ENCODE measurements at places on chromosomes 7 and 10. TPM values are rescaled to one million over a fixed set of nuclear protein-coding genes. Genes with fewer than 3 reads are reported as not detected.

The PNLIP gene
- not detected for total RNA-seq

The SERPINE1 gene
- 27.2 TPM for total RNA-seq

The SUPV3L1 gene
- total RNA-seq, result 30.0 TPM

The ZNF722 gene
- not detected for total RNA-seq

The NPY4R2 gene
- total RNA-seq, result not detected

The PDE1C gene
- 220 TPM for total RNA-seq

The ECD gene
- total RNA-seq, result 17.0 TPM

The SH2D4B gene
- not detected for total RNA-seq

The HOXA11 gene
- total RNA-seq, result not detected

DNA sequence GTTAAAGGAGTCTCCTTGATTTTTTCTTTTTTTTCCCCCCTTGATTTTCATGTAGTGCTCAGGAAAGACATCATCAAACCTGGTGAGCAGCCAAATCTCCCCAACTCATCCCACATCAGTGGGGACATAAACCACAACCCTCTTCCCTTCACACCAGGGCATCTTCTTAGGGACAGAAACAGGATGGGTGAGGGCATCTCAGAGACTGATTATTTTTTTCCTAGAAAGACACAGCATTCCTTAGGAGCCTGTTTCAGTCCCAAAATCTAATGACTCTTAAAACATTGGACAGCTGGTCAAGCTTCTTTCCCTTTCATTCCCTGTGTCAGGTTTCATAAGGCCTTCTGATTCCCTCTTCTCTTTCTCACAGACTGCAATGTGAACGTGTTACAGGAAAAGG lies 31.5 kb upstream of the GSAP start:
- DNase-seq, result no peak

GRCh38 chr7:26052706-26053105 lies 99.3 kb upstream of the NFE2L3 start:
- no peak for DNase-seq

DNA sequence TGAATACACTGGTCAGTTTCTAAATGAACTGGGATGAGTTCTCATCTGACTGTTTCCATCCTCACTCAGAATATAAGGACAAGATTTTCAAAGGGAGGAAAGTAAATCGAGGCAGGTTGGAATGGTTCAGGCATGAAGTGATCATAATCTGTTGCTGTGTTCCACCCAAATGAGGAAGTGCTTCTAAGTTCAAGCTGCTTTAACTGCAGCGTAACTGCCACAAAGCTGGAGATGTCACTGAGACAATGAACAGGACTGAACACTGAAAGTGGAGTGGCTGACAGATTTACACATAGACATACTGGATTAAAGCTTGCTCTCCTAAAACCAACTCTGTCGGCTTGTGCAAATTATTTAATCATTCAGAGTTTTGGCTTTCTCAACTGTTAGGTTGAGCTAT lies 66.6 kb downstream of the GPR37 start:
- DNase-seq, result no peak

GRCh38 chr7:7799138-7799537 lies 80.7 kb upstream of the RPA3 start:
- DNase-seq, result no peak

DNA sequence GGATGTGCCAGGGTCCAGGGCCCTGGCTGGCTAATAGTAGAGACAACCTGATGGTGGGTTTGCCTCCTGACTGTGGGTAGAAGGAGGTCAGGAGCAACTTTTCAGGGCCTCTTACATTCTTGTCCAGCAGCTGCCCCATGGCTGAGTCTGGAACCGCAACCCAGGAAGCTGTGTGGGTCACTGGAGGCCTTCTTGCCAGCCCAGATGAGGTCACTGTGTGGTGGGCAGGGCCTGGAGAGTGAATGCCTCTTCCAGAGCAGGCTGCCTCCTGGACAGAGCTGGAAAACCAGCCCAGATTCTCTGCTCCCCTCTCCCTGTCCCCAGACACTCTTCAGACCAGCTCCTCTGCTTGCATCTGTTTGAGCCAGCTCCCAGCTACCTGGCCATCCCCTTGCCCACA lies 43.5 kb upstream of the LEP start:
- no peak for DNase-seq

- no peak for DNase-seq
These were observed 819 bp downstream of the HYCC1 start for GRCh38 chr7:23012908-23013714.

- DNase-seq, result no peak
These were observed 155.5 kb upstream of the IGFBP3 start for GRCh38 chr7:46076527-46076926.

DNA sequence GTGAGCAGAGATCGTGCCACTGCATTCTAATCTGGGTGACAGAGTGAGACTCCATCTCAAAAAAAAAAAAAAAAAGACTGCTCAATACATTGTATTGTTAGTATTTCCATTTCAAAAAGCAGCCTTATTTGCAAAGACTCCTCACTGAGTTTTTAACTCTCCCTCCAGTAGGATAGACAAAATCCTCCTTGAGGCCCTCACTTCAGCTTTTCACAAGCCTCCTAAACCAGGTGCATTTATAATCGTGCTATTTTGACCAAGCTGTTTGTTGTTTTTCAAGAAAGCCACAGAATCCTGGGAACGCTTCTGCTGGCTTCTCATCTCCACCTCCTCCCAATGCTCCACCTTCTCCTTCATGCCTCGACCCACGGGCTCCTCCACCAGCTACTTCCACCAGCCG lies 6.3 kb upstream of the DDIT4 start:
- DNase-seq, result no peak

- no peak for DNase-seq
These were observed 13.5 kb downstream of the UPP1 start for GRCh38 chr7:48102530-48102929.

GRCh38 chr7:19118636-19119371 lies 1.4 kb upstream of the TWIST1 start:
- DNase-seq, result no peak

DNA sequence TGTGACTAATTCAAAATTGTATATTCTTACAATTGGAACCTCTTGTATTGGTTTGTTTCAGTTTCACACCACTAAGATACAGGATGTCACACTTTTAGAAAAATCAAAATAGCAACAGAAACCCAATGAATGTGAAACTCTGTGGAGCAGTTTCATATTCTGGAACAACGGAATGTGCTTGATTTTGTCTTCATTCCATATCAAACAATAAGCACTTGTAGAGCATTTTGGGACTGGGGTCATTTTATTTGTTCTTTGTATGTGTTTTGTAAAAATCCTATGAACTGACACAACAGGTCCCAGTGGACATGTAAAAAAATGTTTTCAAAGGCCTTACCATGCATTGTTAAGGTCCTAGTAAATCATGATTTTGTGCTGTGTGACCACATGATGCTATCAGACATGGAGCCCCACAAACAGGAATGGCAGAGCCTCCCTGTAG lies 123.1 kb downstream of the DKK1 start:
- no peak for DNase-seq

DNA sequence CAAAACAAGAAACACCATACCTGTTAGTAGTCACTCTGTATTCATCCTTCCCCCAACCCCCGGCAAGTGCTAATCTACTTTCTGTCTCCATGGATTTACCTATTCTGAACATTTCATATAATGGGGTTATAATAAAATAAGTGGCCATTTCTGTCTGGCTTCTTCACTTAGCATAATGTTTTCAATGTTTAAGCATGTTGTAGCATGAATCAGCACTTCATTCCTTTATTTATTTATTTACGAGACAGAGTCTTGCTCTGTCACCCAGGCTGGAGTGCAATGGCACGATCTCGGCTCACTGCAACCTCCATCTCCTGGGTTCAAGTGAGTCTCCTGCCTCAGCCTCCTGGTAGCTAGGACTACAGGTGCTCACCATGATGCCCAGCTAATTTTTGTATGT lies 69.2 kb downstream of the HIP1 start:
- DNase-seq, result no peak

DNA sequence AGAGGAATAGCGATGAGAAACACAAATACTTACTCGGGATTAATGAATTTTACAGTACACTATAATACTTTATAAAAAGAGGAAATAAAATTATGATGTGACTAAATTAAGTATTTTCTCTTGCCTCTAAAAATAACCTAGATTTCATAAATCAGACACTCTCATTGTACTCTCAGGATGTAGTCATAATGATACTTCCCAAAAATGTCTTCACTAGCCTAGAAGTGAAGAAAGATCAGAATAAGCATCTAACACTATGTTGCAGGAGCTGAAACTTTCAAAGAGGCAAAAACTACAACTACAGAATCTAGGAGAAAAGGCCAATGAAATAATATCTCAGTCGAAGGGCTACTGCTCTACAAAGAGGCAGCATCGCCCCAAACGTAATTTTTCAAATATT lies 49.4 kb downstream of the DNAJC1 start:
- no peak for DNase-seq

- no peak for DNase-seq
These were observed 70.5 kb downstream of the ZNF503 start for GRCh38 chr10:75331081-75331480.

- DNase-seq, result peak; percentile 66
These were observed 78.2 kb downstream of the NKX6-2 start for GRCh38 chr10:132707776-132708171.

DNA sequence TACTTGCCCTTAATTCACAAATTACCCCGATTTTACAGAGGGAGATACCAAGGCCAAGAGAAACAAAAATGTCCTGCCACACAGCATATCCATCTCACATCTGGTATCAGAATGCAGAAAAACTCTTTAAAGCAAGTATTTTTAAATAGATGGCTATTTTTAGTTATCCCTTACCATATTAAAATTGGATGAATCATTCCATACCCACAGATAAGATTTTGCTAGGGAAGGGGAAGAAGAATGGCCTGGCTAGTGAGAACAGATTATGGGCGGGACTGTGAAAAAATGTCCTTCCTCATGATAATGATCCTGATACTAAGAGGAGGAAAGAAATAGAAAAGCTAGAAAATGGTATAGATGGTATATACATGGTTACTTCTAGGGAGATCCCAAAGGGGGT lies 80.6 kb upstream of the GATAD1 start:
- DNase-seq, result no peak

DNA sequence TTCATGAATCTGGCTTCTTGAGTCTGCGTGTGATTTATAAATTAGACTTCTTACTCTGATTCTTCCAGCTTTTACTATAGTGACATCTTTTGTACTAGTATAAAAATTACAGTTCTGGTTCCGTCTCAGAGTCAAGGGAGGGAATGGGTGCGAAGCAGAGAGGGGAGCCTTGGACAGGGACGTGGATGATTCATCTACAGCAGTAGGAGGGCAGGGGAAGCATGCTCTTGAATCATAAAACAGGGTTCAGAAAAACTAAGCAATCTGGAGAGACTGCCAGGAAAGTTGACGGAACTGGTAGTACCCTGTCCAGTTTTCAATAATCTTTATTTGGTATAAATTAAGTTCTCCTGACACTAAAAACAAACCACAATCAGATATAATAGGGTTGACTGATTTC lies 58.1 kb downstream of the ITGA8 start:
- no peak for DNase-seq

GRCh38 chr10:84405662-84406061 lies 77.3 kb downstream of the CCSER2 start:
- no peak for DNase-seq

DNA sequence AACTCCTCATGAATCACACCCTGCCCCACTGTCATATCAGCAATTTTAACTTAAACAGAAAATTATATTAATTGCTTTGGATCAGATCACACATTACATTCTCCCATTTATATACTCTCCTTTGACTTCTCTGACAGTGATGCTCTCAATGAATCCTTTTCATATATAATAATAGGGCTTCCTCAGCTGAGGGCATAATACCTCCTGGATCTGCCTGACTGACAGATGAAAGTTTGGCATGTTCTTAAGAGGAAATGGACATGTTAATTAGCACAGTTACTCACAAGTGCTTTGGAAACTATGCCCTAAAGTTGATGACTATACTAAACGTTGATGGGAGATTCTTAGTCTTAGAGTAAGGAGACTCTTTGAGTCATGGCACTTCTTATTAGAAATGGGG lies 478.2 kb upstream of the LRRN3 start:
- no peak for DNase-seq

DNA sequence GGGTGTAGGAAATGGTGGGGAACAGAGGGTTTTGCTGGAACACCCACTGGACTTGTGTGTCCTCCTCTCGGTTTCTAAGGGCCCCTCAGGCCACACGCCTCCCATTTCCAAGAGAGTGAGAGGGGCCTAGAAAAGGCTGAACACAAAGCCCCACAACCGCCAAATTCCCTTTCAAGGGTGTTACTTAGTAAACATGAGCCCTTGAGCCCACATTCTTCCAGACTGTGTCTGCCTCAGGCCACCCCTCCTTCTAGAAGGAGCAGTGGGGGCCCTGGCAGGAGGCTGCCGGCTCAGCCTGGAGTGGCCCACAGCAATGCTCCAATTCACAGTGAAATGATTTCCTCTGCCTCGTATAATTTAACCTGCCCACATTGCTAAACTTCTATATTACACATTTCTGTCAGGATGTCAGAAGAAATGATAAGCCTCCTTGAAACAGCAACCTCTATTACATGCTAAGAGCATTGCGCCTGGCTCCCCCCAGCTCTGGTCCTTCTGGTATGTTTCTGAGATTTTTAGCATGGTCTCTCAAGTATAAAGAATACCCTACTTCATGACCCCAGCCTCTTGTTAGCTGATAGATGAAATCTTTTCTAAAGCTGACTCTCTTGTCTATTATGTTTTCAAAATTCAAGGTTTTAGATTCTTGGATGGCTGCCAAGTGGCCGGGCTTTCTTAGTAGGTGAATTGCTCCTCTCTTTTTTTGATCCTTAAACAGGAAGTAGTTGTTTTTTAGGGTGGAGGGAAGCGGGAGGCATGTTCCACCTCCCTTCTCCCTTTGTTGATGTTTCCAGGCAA lies 673.9 kb upstream of the GALNT17 start:
- DNase-seq, result no peak

GRCh38 chr10:115141254-115141653 lies 48.1 kb downstream of the ATRNL1 start:
- DNase-seq, result no peak

DNA sequence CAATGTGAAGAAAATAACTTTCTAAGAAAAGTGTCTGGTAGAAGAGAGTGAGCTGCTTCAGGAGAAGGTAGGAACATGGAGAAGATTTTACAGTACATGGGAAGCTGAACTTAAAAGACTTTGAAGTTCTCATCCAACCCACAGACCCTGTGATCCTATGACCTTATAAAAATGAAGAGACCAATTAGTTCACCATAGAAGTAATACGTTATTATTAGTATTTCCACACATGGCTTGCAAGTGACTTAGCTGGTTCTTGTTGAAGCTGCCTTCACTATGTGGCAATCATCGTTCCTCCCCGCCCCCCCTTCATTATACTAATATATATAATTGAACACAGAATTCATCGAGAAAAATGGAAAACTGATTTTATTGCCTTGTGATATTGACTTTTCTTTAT lies 129.1 kb downstream of the SND1 start:
- no peak for DNase-seq

- DNase-seq, result no peak
These were observed 99.9 kb downstream of the MPP7 start for GRCh38 chr10:28202941-28203352.

GRCh38 chr10:6416892-6417512 lies 163.1 kb downstream of the PRKCQ start:
- DNase-seq, result no peak
